ENCODE measurements at places on chromosomes 5 and 9.

GRCh38 chr9:121288673-121289025 lies 20.7 kb downstream of the GSN start:
- no peak for DNase-seq

- DNase-seq, result no peak
These were observed 78.0 kb downstream of the GNAQ start for GRCh38 chr9:77953590-77953989.

- DNase-seq, result peak; percentile 39
These were observed 19.9 kb downstream of the PRRX2 start for GRCh38 chr9:129685220-129685932.

GRCh38 chr5:127838661-127839060 lies 135.5 kb downstream of the CCDC192 start:
- no peak for DNase-seq

DNA sequence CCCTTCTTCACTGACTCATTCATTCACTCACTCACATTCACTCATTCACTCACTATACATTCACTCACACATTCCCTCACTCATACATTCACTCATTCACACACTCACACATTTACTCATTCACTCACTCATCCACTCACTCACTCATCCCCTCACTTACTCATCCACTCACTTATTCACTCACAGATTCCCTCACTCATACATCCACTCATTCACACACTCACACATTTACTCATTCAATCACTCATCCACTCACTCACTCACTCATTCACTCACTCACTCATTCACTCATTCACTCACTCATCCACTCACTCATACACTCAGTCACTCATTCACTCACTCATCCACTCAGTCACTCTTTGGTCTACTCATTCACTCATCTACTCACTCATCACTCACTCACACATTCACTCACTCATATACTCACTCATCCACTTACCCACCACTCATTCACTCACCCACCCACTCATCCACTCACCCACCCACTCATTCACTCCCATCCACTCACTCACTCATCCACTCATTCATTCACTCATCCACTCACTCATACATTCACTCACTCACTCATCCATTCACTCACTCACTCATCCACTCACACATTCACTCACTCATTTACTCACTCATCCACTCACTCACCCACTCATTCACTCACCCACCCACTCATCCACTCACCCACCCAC lies 27.2 kb downstream of the WNK2 start:
- no peak for DNase-seq

GRCh38 chr9:96442491-96442890 lies 7.5 kb upstream of the HABP4 start:
- no peak for DNase-seq

DNA sequence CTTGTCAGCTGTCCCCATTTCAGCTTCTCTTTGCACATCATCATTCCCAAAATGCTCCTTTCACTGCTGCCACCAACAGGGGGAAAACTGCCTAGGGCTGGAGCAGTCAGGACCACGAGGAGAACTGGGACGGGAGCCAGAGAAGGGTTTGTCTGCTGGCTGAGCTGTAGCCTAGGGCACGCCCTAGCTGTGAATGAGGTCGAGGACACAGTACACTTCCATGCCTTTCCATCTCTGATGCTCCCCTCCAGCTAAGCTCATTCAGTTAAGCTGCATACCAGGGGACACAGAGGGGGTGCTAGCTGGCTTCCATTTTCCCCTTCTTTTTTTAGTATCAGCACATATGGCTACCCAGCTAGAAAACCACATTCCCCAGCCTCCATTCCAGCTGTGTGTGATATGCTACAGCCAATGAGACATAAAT lies 64.7 kb downstream of the STK10 start:
- peak; percentile 2 for DNase-seq

- no peak for DNase-seq
These were observed 847.7 kb downstream of the CDH18 start for GRCh38 chr5:19140276-19140675.

- no peak for DNase-seq
These were observed 65.1 kb upstream of the SLC28A3 start for GRCh38 chr9:84405667-84406066.

- DNase-seq, result no peak
These were observed 19.3 kb downstream of the SLIT3 start for GRCh38 chr5:169281625-169282024.

DNA sequence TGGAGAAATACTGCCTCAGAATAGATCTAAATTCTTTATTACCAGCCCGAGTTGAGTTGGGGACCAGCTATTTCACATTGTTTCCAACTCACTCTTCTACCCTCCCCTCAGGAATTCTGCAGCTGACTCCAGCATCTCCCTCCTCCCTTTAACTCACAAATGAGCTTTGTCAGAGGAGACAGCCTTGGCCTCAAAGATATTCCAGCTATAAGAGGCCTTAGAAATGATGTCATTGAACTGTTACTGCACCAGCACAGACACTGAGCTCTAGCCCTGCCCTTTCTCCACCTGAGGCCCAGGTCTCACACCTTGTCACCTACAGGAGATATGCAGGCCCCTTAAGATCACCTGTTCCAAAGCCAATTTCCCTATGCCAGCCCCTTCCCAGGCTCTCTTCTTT lies 78.4 kb upstream of the ATP10B start:
- peak; percentile 46 for DNase-seq

- no peak for DNase-seq
These were observed 62.3 kb upstream of the ZNF366 start for GRCh38 chr5:72569408-72569944.

- DNase-seq, result no peak
These were observed 3.3 kb downstream of the SLC46A2 start for GRCh38 chr9:112887381-112887780.

DNA sequence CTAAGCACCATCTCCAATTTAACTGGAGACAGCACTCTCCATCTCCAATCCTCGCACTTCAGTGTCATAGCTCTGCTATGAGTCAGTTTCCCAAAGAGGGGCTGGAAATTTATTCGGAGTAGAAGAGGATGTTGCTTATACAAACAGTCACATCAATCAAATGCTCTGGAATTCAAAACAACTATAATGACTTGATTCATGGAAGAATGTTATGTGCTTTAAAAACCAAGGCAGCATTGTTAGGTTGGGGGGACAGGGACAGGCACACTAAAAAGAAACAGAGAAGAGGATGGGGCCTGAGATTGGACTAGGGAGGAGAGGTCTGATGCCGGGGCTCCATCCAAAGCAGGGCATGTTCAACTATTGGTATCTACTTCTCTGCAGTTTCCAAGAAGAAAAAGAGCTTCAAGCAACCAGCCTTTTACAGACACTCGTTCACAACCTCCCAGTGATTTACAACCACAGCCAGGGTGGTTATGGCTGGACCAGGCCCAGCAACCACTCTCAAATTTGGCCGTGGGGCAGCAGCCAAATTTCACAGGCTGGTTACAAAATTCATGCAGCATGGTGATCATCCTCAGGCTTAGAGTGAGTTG lies 117.5 kb upstream of the ZNF366 start:
- peak; percentile 25 for DNase-seq

GRCh38 chr5:4295663-4296339 lies 700.2 kb downstream of the IRX1 start:
- DNase-seq, result no peak

DNA sequence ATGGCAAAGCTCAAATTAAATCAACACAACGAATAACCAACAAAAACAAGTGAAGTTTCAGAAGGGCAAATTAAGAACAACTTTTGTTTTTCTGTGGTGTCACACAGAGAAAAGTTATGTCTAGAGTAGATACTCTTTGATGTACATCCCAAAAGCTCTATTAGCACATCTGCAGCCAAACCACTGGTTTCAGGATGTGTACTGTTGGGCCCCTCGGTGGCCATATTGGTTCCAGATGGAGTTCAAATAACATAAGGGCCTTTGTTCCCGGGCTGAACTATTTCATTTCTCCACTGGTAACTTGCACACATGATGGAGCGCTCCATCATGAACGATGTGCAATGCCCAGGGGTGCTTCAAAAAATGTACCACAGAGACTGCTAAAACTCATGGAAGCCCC lies 126.1 kb downstream of the SEMA5A start:
- DNase-seq, result no peak

- peak; percentile 94 for DNase-seq
These were observed 200.8 kb downstream of the DIRAS2 start for GRCh38 chr9:90441814-90442213.

DNA sequence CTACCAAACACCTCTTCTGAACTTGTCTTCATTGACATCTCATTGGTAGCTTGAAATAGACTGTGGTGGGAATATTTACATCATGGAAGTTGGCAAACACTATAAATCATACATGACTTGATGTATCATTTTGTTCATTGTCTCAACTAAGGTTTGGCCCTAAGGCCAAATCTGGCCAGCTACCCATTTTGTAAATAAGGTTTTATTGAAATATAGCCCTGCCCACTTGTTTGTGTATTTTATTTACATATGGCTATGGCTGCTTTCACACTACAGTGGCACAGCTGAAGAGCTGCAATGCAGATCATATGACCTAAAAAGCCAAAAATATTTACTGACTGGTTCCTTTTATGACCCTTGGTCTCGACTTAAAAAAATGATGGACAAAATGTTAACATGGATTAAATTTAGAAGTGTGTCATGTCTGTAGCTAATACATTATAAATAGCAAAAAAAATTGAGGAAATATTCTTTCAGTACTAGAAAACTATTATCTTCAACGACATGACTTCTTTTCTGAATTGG lies 22.1 kb downstream of the FAM240B start:
- DNase-seq, result no peak

- peak; percentile 91 for DNase-seq
These were observed 11.1 kb downstream of the TTC39B start for GRCh38 chr9:15295761-15296405.

GRCh38 chr9:28051559-28052503 lies 478.6 kb upstream of the C9orf72 start:
- no peak for DNase-seq

- no peak for DNase-seq
These were observed 16.8 kb downstream of the LPCAT1 start for GRCh38 chr5:1507014-1507375.

DNA sequence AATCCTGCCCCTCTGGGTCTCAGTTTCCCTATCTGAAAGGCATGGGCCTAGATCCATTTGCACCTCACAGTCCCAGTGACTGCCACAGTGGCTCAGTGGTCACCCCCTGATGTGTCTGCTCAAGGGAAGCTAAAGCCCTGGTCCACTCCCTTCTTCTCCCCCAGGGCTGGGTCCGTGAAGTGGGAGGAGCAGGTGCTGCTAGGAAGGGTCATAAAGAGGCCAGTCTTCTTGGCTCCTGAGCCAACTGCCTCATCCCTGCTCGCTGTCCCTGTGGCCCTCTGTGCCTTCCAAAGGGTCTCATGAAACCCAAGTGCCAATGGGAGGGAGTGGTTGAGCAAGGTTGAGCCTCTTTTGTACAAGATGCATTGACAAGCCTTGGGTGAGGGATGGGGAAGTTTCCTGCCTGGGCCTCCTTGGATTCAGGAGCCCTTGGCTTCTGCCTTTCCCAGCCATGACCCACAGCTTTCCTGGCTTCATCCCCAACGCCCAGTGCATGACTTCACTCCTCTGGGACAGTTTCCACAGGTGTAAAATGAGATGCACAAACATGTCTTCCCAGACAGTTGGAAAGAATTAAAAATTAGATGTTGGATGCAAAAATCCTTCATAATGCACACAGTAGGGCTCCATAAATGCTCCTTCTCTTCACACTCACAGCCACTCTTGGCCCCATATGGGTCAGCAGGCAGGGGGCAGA lies 1.6 kb upstream of the SLC6A7 start:
- no peak for DNase-seq

DNA sequence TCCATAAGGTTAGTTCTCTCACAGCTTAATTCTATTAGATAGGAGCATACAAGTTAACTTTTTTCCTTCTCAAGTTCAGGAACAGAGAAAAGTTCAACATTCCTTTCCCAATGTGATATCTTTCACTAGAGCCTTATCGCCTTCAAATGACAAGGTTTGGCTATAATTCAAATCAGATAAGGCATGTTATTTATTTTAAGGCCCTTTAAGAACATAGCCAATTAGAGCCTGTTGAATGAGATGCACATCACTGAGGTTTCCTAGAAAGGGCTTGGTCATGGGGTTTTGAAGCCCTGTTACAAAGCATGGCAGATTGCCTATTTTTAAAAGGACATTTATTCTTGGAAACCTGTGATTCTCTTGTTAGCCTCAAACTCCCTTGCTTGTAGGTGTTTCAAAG lies 123.4 kb downstream of the BASP1 start:
- no peak for DNase-seq

- peak; percentile 62 for DNase-seq
These were observed 51.0 kb downstream of the IRF1 start for GRCh38 chr5:132439521-132440089.

- DNase-seq, result no peak
These were observed 93.9 kb downstream of the GRIA1 start for GRCh38 chr5:153584126-153584959.

DNA sequence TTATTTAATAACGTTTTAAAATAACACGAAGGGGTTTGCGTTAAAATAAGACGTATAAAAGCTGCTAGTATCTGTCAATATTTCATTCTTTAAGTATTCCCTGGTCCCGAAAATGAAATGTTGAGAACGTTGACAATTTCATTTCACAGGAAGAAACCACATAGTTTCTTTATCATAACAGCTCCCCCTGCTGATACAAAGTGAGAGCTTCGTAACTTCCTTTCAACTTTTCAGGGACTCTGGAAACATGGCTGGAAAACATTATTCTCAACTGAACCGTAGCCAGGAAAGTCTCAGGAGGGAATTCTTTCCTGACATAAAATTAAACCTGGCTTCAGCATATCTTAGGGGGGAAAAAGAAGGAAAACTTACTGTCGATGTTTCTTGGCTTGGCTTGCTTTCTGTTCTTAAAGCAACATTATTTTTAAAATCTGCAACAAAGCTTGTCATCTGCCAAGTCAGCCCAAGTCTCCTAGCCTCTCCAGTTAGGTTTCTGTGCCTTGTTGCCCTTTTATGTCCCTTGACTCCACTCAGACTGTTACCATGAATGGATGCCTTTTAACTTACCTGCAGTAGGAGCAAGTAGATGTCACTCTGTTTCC lies 122.9 kb upstream of the DAB2 start:
- DNase-seq, result peak; percentile 66

GRCh38 chr5:36491856-36492255 lies 114.5 kb upstream of the SLC1A3 start:
- DNase-seq, result no peak

DNA sequence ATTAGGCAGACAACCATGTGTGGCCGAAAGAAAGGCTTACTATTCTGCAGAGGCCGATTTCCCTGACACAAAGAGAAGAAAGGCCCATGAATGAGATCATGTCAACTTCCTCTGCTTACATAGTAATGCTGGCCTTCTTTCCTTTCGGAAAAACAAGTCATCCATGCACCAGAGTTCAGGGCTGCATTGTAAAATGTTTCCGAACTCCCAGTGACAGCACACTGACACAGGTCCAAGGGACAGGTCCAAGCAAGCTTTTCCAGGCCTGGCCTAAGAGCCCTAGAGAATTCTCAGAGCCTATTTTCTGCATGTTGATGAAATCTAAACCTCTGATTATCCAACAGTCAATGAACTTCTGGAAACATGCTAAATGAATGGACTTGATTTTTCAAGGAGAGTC lies 140.9 kb downstream of the ZNF608 start:
- no peak for DNase-seq

- DNase-seq, result peak; percentile 42
These were observed 157.8 kb upstream of the TMEM161B start for GRCh38 chr5:88426441-88426840.
